HFFc6 (cell line): ENCODE measurements at places on chromosomes 7 and 10.
A peak's percentile ranks its signal among the peaks of the same experiment; 100 is the strongest.

- peaks cover 87% of the 10 kb centered on the region for H3K36me3 ChIP-seq
- H3K4me1 ChIP-seq, result peaks cover 100% of the 10 kb centered on the region
- peak overlapping the region; percentile 63 for H3K4me3 ChIP-seq
- H3K27ac ChIP-seq, result peak overlapping the region; percentile 86
- peaks cover 30% of the 10 kb centered on the region for H3K27me3 ChIP-seq
- no peak for DNase-seq
Observed at GRCh38 chr7:94412762-94413322, 18.1 kb downstream of the COL1A2 start.

GRCh38 chr10:33809732-33810131, 475.3 kb upstream of the NRP1 start:
- H3K27ac ChIP-seq, result no peak overlapping the region
- no peak overlapping the region for H3K4me3 ChIP-seq
- peaks cover 10% of the 10 kb centered on the region for H3K4me1 ChIP-seq
- H3K27me3 ChIP-seq, result peaks cover 12% of the 10 kb centered on the region
- no peaks in the 10 kb centered on the region; the same call in 1 of the 2 replicates for H3K36me3 ChIP-seq

GRCh38 chr10:96765406-96766240, 45.3 kb upstream of the PIK3AP1 start:
- no peak overlapping the region for H3K4me3 ChIP-seq
- H3K36me3 ChIP-seq, result no peaks in the 10 kb centered on the region
- H3K27me3 ChIP-seq, result peaks cover 21% of the 10 kb centered on the region
- DNase-seq, result peak; percentile 43

DNA sequence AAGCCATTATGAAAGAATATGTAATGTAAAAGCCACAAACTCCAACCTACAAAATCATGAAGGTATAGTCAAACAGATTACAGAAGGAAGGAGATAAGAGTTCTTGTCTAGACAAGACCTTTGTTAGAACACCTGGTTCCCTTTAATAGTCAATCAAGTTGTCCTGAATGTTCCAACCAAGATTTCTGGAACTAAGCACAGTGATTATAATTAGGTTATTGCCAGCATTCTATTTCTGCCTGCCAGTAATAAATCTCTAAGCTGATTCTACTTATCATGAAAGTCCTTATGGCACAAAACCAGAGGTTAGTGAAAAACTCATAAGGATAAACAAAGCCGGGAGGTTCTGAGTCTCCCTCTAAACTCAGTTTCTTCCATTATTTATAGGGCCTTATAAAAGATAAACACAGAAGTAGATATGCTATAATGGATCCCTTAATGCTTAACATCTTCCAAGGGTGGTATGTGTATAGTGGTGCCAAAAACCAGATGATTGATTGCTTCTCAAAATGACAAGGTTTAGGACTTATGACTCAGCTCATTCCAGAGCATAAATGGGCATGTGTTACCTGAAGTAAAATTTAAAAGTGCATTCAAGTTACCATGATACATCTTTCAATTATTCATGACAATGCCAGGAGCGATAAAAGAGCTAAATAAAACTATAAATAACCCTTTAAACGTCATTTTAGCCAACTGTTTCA, 237.2 kb downstream of the CSTF2T start:
- H3K27me3 ChIP-seq, result no peaks in the 10 kb centered on the region
- peak overlapping the region; percentile 21; the same call in 1 of the 2 replicates for H3K27ac ChIP-seq
- DNase-seq, result no peak
- no peaks in the 10 kb centered on the region for H3K36me3 ChIP-seq

DNA sequence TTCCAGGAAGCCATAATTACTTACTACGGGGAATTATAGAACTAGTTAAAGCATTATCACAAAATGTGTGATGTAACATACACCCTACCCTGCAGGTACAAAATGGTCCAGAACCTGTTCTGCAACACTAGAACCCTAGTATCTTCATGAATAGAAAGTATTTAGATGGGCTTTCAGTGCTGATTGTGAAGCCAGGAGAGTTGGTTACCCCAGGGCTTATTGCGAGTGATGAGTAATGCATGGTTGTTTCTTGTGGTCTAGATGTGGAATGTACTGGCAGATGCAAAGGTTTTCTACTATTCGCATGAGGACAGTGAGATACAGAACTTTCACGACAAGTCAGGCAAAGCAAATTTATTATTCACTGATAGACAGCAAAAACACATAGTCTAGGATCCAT, 33.6 kb upstream of the AGR3 start:
- peak overlapping the region; percentile 87 for H3K27ac ChIP-seq
- no peaks in the 10 kb centered on the region; the same call in 1 of the 2 replicates for H3K27me3 ChIP-seq
- DNase-seq, result peak; percentile 93
- peaks cover 48% of the 10 kb centered on the region for H3K4me1 ChIP-seq
- peak overlapping the region; percentile 83 for H3K4me3 ChIP-seq
